Amygdala (tissue), 56 donors: ENCODE measurements at places on chromosomes 12 and 14.

- no peak for DNase-seq
These were observed 9.9 kb upstream of the LRP10 start for GRCh38 chr14:22861651-22862050.

DNA sequence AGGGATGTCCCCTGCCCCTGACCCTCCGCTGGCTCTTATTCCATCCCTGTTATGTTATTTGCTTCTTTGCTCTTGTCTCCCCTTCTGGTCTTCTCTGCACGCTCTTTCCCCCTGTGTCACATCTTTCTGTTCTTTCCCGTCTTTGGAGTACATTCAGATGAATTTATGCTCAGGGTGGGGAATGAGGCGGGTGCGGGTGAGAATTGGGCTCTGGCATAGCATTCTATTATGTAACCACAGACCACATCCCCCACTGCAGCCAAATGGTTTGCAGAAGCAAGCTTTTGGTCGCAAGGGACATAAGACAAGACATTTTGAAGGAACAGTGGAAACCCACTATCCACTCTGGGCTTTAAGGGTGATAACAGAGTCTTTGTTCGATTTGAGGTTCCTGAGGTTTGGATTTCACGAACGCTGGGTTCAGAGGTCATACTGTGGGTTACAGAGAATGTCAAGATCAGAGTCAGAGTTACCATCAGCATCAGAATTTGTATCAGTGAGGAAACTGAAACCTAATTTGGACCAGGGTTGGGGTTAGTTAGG is 3.8 kb downstream of the ENDOU start:
- DNase-seq, result no peak

GRCh38 chr12:59615392-59616165 is 19.8 kb downstream of the SLC16A7 start:
- no peak for DNase-seq

DNA sequence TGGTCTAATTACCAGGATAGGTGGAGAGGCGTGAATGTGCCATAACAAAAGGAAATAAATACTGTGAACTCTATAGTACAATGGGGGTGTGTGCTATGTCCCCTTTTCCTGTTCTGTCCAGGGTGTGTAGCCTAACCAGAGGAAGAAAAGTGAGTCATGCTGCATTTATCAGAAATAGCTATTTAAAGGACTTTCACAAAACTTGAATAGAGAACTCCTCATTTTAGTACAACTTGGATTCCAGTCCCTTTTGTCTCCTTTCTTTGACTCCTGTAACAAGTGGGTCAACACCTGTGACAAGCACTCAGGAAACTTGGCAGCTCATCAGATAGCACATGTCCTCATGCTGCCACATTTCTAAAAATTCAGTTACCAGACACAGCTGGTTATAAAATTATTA is 123.4 kb downstream of the CCDC91 start:
- DNase-seq, result no peak

DNA sequence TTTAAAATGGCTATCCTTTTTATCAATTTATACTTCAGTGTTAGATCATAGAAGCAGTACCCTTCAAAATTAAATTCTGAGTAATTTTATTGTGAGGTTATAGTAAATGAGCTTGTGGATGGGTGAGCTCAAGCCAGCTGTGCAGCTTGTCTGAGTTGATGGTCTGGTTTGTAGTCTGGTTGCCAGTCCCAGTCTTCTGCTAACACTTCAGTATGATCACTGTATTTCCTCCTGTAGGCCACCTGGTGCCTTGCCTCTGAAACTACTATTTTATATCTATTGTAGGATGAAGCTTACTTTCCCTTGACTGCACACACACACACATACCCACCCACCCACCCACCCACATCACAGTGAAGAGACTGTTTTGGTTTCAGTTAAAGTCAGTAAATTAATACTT is 496.4 kb downstream of the PCNX1 start:
- no peak for DNase-seq

DNA sequence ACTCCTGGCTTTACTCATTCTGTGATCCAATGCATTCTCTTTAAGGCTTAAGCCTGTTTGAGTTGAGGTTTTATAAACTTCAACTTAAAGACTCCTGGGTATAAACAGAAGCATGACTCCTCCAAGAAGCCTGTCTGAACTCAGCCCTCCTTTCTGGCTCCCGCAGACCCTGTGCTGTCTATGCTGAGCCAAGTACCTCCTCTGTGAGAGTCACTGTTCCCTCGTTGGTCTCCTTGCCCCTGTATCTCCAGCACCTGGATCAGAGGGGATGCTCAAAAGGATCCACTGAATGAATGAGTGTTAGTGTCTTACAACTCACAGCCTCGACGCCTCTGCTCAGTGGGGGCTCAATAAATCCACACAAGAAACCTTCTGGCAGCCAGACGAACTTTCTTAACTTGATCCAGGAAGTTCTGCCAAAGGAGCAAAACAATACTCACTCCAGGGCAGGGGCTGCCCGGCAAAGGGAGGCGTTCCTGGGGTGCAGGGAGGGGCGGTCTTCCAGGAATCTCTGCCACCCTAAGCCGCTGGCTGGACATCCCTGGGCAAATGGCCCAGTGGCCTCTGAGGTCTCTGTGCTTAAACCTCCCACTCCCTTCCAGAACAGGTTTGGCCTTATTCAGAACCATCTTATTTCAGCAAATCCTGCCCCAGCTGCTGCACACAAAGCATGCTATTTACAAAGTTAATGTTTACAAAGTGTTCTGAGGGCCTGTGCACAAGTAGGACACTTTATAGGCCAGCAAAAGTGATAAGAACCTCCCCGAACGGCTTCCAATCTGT is 32.9 kb downstream of the MAP1LC3B2 start:
- DNase-seq, result no peak
